ENCODE measurements at places on chromosomes 4 and X.

GRCh38 chr4:40870150-40870549, 120.4 kb downstream of the NSUN7 start:
- no peak for DNase-seq

GRCh38 chrX:138001226-138001625, 435.3 kb downstream of the ZIC3 start:
- DNase-seq = no peak

GRCh38 chrX:152905081-152905420, 7.2 kb downstream of the ZNF185 start:
- no peak for DNase-seq

GRCh38 chr4:25908491-25908901, 5.5 kb upstream of the SMIM20 start:
- DNase-seq = no peak

- DNase-seq = no peak
Measured at GRCh38 chrX:136899221-136899620, 18.7 kb upstream of the RBMX start.

- no peak for DNase-seq
Measured at GRCh38 chr4:107349266-107349665, 313.2 kb upstream of the DKK2 start.

DNA sequence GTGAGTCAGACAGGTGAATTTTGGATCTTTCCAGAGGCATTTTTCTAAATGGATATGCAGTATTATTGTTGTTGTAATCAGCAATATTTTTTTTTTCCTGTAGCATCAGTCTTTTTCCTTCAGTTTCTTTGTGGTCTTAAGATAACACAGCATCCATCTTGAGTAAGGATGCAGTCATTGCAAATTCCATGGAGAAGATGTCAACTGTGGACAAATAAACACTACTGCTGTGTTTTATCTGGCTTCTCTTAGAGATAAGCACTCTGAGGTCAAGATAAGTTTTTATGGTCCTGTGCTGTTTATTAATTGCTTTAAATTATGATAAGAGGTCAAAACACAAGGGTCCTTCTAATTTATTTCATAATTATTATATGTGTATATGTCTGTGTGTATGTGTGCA, 1255.7 kb downstream of the ADGRL3 start:
- DNase-seq = no peak

GRCh38 chrX:19535476-19535875, 20.2 kb upstream of the MAP3K15 start:
- DNase-seq = no peak

DNA sequence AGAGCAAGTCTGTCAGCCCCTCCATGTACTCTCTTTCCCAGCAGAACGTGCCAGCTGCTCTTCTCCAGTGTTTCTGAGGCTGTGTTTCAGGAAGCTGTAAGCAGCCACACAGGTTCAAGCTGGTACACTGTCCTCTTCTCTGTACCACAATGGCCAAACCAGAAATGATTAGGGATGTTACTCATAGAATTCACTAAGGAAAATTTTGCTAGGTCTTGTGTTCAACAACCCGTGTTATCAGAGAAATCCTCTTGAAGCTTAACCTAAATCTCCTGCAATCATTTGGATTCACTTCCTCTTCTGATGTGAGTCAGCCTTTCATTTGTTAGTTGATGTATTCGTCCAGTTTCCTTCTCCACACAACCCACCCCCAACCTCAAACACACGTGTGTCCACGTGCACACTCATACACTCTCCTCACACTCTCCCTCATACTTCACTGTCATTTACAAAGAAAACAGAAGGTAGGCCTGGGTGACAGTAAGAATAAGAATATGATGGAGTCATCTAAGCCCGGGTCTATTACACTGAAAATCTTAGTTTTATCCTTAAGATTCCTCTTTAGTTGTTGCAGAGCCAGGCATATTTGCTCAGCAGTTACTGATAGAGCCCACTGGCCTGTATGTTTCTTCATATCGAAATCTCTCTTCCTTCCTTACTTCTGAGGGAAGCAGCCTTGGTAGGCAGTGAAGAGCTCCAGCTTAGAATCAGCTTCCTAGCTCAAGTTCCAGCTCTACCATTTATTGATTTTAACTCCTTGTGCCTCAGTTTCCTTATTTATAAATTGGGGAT, 63.4 kb downstream of the DCUN1D4 start:
- DNase-seq = no peak

- DNase-seq = no peak
Measured at GRCh38 chrX:39599339-39599738, 498.4 kb downstream of the BCOR start.

GRCh38 chr4:13917015-13917414, 289.5 kb upstream of the BOD1L1 start:
- no peak for DNase-seq

- no peak for DNase-seq
Measured at GRCh38 chrX:18920566-18920965, 63.3 kb downstream of the PHKA2 start.

GRCh38 chr4:80091184-80091583, 18.2 kb upstream of the ANTXR2 start:
- no peak for DNase-seq

GRCh38 chr4:158077835-158078234, 95.0 kb downstream of the GASK1B start:
- no peak for DNase-seq

- DNase-seq = no peak
Measured at GRCh38 chr4:98110929-98111328, 32.3 kb downstream of the STPG2 start.

DNA sequence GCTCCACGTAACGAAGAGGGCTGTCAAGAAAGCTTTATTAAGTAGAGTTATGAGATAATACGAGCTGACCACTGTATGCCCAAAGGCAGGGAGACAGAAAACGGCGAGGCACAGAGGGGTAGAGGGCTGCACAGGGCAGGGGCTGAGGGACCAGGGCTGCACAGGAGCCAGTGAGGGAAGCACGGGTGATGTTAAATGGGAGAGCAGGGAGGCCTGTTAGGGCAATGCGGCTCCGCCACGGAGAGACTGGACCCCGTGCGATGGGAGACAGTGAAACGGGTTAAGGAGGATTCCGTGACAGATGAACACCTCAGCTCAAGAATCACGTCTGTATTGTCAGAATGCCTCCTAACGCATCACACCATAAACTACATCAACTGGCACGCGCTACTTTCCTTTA, 25.1 kb downstream of the FAT1 start:
- no peak for DNase-seq

- DNase-seq = no peak
Measured at GRCh38 chr4:56986192-56986591, 7.5 kb downstream of the POLR2B start.

DNA sequence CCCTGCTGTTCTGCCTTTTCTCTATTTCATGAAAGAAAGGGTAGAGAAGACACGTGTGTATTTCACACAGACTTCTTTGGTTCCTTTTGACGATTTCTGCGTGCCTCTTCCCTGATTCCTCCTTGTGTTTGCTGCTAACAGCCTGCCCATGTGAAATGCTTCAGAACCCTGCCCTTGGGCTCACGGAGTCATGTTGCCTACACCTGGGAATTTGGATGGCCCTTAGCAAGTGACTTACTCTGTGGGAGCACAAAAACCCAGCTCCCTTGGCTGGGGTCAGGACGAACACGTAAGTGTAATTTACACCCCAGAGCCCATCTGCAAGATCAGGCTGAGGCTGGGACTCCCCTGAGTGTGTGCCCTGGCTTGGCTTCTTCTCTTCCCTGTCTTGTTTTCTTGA, 220.3 kb upstream of the BCOR start:
- DNase-seq = no peak

DNA sequence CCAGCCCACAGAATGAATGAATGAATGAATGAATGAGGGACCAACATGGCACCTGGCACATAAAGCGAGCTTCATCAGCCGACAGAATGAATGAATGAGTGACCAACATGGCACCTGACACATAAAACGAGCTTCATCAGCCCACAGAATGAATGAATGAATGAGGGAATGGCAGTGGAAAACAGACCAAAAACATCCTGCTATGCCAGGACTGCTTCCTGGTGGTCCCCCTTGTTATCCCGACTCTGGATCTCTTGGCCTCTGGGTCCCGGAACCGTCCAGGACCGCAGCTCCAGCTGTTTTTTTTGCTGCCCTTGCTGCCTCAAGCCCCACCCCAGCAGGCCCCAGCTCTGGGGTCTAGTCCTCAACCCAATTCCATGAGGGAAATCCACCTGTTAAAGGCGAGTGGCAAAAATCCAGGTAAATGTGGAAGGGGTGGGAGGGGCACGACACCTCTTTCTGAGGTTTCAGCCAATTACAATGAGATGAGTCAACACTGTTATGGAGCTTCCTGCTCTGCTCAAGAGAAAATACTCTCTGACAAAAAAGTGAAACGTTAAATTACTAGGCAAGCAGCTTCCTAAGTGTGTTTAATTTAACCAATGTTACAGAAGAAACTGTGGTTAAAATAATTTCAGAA, 72.0 kb upstream of the MTNR1A start:
- no peak for DNase-seq

DNA sequence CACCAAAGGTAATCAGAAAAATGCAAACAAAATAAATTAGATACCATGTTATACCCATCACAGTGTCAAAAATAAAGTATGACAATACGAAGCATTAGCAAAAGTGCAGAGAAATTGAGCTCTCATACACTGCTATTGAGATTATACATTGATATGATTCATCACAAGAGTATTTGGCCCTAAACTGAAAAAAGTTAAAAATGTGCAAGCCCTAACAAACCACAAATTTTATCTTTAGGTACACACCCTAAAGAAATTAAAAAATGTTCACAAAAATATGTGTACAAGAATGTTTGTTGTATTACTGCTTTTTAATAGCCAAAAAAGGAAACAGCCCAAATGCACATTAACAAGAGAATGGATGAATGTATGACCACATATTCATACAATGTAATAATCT, 137.9 kb upstream of the MAGEA10 start:
- DNase-seq = no peak

- no peak for DNase-seq
Measured at GRCh38 chr4:124433044-124433443, 279.5 kb downstream of the ANKRD50 start.

GRCh38 chrX:19863212-19863856, 24.1 kb downstream of the SH3KBP1 start:
- DNase-seq = no peak

DNA sequence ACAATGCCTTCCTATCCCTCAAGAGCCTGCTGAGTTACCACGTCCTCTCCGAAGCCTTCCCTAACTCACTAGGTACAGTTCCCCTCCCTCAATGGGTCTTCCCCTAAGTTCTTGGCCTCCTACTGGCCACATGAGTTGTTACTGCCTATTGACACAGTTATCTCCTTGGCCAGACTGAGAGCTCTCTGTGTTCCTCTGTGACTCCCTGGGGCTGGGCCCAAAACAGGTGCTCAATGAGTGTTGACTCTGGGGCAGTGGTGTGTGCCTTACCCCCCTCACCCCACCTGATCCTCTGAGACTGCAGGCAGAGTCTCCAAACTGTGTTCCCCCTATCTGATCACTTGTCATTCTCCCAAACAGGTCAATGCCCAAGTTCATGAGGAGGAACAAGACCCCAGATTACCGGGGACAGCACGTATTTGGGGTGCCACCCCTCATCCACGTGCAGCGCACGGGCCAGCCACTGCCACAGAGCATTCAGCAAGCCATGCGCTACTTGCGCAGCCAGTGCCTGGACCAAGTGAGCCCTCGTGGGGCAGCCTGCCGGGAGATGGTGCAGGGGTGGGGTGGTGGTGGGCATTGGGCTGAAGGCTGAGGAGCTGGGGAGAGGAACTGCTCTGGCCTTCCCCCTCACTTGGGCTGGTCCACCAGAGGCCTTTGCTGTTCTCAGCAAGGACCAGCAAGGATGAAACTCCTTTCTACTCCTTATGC, 72.6 kb downstream of the STARD8 start:
- no peak for DNase-seq

GRCh38 chr4:82721819-82722423, 76.7 kb downstream of the SCD5 start:
- DNase-seq = no peak

- DNase-seq = peak; percentile 3
Measured at GRCh38 chrX:155334486-155335336, at the start of gene CLIC2. CLIC2 (minus strand) TSS chrX:155334614; CDS start chrX:155334427, 187 bp downstream.

- peak; percentile 85 for DNase-seq
Measured at GRCh38 chrX:53686151-53686885, at the start of gene HUWE1. HUWE1 (minus strand) TSS chrX:53686719; CDS start chrX:53654107, 32,612 bp downstream.

GRCh38 chr4:136637071-136637777, 895.1 kb downstream of the PCDH18 start:
- no peak for DNase-seq

- no peak for DNase-seq
Measured at GRCh38 chr4:27217261-27217769, 356.7 kb downstream of the STIM2 start.

DNA sequence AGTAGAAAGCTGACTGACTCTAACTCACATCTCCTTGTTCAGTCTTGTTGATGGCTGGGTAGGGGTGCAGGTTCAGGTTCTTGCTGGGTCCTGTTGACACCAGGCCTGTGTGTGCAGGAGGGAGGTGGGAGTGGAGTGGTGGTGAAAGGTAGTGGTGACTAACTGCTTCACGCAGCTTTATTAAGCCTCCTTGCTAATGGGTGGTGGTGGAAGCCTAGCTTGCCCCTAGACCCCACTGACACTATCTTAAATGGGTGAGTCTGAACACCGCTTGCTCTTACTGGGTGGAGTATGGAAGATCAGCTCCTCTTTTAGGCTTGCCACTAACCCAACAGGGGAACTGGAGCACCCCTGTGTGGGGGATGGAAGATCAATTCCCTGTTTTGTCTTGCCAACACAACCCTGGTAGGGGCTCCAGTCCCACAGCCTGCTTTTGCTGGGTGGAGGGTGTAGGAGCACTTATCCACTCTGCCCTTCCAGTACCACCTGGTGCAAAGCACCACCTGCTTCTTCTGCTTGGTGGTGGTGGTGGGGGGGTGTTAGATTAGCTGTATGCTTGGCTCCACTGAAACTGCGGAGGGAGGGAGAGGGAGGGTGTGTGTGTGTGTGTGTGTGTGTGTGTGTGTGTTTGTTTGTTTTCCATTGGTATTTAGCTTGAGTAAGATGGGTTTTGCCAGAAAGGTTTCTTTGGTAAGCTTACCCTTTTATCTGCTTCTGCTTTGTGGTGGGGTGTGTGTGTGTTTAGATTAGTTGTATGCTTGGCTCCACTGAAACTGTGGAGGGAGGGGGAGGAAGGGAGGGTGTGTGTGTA, 25.6 kb downstream of the KDM6A start:
- DNase-seq = no peak

DNA sequence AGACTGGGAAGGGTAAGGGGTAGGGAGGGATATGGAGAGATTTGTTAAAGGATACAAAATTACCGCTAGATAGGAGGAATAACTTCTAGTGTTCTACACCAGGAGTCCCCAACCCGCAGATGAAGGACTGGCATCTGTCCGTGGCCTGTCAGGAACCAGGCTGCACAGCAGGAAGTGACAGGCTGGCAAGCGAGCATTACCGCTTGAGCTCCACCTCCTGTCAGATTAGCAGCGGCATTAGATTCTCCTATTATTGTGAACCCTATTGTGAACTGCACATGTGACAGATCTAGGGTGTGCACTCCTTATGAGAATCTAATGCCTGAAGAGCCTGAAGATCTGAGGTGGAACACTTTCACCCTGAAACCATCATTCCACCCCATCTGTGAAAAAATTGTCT, 27.9 kb upstream of the BBS7 start:
- peak; percentile 7 for DNase-seq

GRCh38 chr4:56466910-56467283, 520 bp upstream of the SRP72 start:
- DNase-seq = peak; percentile 12

Data from CD4-positive, alpha-beta T cell (primary cell).